ENCODE measurements at places on chromosomes 3 and 15.

- DNase-seq, result no peak
Measured at GRCh38 chr3:8650583-8651416, 6.2 kb upstream of the SSUH2 start.

DNA sequence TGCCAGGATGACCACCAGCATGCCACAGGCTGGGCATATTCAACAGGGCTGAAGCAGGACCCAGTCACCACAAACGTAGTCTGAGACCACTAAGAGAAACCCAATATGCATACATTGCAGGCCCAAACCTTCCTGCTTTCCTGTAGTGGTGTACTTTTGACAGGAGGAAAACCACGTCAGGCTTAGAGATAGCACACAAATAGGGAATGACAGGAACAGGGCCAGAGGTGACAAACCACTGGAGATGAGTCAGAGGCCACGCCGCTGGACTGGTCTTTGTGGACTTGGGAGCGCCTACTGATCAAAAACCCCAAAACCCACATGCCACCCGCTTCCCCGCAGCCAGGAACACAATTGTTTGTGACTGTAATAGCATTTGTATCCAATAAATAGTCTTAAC is 3.6 kb upstream of the EFCAB12 start:
- no peak for DNase-seq

- DNase-seq, result no peak
Measured at GRCh38 chr15:26178640-26179220, 315.6 kb upstream of the ATP10A start.

DNA sequence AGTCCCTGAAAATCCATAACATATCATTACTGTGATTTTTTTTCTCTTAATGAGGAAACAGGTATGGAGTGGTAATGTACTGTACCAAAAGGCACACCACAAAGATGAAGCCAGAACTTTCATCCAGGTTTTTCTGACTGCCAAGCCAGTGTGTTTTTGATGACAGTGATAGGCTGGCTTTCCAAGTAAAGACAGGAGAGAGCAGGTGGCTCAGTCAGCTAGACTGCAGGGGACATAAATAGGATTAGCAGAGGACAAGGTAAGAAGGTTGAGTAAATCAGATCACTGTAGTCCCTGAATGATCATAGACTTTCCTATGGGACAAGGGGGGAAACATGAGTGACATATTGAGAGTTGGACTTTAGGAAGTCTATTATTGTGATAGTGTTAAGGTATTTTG is 127.9 kb downstream of the GADL1 start:
- no peak for DNase-seq

- peak; percentile 83 for DNase-seq
Measured at GRCh38 chr3:124707656-124708062, 22.6 kb upstream of the UMPS start.

DNA sequence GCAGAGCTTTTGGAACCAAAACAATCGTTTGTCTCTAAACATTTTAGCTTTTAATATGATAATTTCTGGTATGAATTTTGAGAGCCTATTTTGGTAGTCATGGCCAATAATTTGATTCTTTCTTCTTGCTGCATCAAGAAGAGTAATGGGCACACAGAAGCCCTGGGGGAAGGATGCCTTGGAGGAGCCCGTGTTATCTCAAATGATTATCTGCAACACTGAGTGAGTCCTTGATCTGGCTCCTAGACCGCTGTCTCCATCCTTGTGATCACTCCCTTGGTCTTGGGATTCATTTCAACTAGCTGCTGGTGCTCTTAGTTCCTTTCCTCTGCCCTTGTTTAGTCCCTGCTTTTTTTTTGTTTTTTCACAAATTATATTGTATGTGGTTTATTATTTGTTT is 77.9 kb upstream of the CCNL1 start:
- DNase-seq, result no peak

DNA sequence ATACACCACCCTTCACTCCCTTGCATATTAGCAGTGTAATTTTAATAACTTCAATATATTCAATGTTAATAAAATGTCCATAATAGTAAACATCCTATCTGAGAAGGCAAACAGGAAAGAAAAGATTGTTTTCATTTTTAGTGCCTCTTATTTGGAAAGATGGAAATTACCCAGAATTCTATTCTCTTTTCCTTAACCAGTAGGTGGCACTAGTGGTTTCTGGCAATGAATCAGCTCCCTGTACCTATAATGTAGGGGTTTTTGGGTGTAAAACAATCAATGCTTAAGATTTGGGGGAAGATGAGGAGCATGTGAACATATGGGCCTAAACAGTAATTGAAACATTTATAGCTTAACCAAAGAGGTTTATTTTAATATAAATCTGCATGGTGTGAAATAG is 5.7 kb upstream of the SEMA6D start:
- DNase-seq, result no peak

- DNase-seq, result no peak
Measured at GRCh38 chr3:39980058-39980457, 170.6 kb downstream of the MYRIP start.

- no peak for DNase-seq
Measured at GRCh38 chr3:31254483-31254882, 278.2 kb upstream of the STT3B start.

DNA sequence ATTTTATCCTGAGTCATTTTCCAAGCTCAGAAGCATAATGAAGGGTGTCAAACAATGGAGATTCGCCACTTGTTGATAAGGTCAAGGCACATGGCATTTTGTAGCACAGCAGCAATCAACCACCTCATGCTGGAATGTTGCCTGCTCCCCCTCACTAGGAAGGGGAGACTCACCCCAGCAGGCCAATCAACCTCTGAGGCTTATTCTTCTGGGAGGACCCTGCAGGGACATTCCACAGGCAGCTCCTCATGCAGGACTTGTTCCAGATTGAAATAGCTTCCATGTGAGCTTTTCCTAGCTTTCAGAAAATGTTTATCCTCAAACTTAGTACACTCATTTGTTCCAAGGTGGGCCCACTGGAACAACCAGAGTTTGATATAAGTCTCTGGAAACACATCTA is 77.6 kb downstream of the SSR3 start:
- DNase-seq, result peak; percentile 33

DNA sequence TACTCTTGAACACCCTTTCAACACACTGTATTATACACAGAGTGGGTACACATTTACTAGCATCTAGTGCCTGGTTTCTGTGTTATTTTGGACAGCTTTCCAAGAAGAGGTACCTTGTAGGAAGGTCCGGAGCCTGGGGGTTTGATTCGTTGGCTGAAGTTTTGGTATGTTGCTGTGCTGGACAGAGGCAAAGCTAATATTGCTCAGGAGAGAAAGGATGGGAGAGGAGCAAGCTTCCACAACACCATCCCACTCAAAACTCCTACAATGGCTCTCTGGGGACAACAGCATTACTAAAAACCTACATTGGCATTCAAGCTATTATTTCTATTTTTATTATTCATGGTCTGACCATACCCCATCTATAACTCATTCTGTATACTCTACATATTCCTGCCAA is 1.1 kb upstream of the LYSMD2 start:
- no peak for DNase-seq

- DNase-seq, result no peak
Measured at GRCh38 chr3:47228088-47228487, 54.5 kb downstream of the KIF9 start.

GRCh38 chr15:82799183-82799841 is 6.6 kb downstream of the FSD2 start:
- no peak for DNase-seq

GRCh38 chr3:3705090-3705775 is 94.0 kb upstream of the LRRN1 start:
- DNase-seq, result no peak

- no peak for DNase-seq
Measured at GRCh38 chr3:69642606-69643005, 96.7 kb upstream of the MITF start.

DNA sequence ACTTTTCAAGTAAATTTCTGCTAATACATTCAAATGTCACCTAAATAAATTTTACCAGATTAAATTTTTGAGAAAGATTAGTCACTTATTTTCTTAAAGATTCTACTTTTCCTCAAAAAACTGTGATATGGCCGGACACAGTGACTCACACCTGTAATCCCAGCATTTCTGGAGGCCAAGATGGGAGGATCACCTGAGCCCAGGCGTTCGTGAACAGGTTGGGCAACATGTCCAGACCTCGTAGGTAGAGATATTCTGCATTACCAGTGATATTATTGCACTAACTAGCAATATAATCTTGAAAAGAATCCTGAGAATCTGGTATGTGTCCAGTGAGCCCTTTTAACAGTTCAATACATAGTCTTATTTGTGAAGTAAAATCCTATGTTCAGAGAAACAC is 61.7 kb downstream of the CBLB start:
- no peak for DNase-seq

DNA sequence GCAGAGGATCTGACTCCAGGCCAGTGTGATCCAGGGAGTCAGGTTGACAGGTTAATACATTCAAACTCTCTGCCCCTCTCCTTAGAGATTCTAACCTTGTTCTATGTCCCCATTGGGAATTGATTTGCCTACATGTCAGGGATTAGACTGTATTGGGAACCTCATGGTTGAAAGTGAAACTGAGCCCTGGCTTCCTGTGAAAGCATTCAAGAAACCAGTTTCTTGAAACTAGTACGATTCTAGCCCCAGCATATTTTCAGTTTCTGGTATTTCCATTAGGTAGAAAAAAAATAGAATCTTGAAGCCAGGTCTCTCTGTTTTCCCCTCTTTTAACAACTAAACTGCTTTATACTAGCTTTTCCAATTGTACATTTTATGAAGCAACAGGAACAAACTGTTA is 140.4 kb upstream of the ABI3BP start:
- no peak for DNase-seq

DNA sequence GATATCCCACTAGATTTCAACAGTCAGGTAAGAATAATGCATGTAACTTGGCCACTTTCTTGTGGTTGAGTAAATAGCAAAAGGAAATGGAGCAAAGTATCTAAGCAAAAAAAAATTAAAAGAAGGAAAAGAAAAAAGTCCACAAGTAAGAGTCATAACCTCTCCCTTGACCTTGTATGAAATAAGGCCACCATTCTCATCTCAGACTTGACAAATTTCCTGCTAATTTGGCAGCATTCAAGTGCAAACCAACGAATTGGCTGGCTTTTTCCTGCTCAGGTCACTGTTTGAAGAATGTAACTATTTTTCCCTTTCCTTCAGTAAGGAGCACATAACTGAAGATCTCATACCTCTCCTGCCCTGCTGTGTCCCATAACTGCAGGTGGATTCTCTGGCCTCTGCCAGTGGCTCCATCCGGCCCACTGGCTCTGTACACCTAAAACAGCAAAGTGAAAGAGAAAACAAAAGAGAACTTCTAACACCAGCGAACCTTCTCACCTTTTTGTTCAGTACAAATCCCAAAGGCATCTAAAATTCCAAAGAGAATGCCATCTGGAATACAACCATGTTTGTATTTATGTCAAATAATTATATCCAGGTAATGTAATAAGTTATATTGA is 33.4 kb upstream of the RSL24D1 start:
- no peak for DNase-seq

DNA sequence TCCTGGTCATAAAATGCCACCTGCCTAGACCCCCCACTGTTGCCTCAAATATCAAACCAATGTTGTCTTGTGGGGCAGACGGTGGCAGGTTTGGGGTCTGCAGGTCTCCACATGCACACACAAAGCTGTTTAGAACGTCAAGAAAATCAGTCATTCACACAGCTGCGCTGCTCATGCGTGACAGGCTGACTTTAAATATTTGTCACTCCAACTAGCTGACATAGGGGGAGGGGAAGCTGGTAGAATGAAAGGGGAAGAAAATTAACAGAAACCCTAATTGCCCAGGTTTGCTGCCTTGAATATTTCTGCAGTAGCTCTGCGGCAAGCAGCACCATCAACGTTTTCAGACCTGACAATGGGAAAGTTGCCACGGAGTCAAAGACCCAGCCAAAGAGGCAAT is 201.8 kb downstream of the ABHD5 start:
- DNase-seq, result no peak

DNA sequence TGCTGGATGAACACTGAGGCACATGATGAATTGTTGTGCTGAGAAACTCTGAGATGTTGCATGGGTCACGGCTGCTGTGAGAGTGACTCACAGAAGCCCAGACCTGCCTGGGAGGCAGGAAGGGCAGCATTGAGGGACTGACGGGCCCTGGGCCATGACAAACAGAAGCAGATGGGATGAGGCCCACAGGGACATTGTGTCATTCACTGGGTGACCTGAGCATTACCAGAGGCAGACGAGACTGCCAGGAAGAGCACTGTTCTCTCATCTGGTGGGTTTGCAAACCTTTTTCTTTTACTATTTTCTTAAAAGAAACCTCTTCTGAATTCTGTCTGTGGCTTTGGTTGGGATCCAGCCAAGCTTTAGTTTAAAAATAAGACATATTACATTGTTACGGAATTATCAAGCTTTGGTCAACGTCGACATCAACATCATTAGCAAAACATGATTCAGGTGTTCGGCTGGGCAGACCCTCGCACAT is 67.8 kb downstream of the BDH1 start:
- DNase-seq, result peak; percentile 100

- no peak for DNase-seq
Measured at GRCh38 chr15:35182841-35183479, 97.9 kb upstream of the NANOGP8 start.

DNA sequence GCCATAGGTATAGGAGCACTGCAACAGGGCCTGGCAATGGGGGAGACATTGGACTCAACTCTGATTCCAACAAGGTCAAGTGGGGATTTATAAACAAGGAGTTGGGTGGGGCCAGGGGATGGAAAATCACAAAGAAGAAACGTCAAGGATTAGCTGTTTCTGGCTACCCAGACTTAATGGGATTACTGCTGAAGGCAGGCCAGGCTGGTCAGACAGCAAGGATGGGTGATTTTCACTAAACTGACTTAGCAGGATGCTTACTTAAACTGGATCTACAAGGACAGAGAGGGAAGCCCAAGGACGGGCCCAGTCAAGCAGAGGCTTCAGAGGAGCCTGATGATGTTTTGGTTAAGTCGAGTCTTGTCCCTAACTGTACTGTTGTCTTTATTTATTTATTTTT is 76.2 kb downstream of the USP13 start:
- no peak for DNase-seq

- no peak for DNase-seq
Measured at GRCh38 chr3:110903771-110904519, 167.7 kb upstream of the NECTIN3 start.

DNA sequence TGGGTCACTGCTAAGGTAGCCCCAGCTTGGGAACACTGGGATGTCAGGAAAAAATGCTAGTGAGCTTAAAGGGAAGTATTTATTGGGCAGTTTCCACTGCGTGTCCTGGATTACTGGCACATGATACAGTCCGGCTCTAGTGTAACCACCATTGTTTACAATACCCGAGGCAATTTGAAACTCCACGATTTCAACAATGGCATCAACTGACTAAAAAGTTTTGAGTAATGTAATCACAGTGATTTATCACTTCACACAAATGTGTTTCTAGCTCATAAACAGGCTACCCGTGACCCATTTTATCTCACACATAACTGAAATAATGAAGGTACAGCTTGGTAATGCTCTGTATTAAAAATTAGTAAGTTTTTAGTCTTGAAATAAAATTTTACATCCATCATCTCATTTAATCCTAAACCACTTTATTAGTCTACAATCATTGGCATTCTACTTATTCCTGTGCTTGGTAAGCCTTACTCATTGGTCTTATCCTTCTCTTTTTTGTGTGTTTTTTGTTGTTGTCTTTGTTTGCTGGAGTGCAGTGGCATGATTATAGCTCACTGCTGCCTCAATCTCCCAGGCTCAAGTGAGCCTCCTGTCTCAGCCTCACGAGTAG is 7.6 kb downstream of the ZMAT3 start:
- DNase-seq, result no peak

GRCh38 chr3:112360561-112360960 is 27.6 kb downstream of the CD200 start:
- no peak for DNase-seq

GRCh38 chr15:41438206-41438605 is 21.3 kb downstream of the RTF1 start:
- DNase-seq, result no peak

GRCh38 chr3:114626751-114627150 is 332.9 kb downstream of the TIGIT start:
- no peak for DNase-seq
